ENCODE measurements at places on chromosomes 2 and 18. TPM values are rescaled to one million over a fixed set of nuclear protein-coding genes. Genes with fewer than 3 reads are reported as not detected.

The L3MBTL4 gene
- total RNA-seq: 4.3 TPM

The TRIM43 gene
- 0.66 TPM for total RNA-seq

The ADAM23 gene
- total RNA-seq: 4.0 TPM

The GAREM1 gene
- 0.57 TPM for total RNA-seq

The FHOD3 gene
- total RNA-seq: 0.90 TPM

The CHCHD5 gene
- 24.6 TPM for total RNA-seq

The DRC1 gene
- 0.14 TPM for total RNA-seq

The CABYR gene
- 1.4 TPM for total RNA-seq

The NIF3L1 gene
- 43.2 TPM for total RNA-seq

The CPS1 gene
- 1.4 TPM for total RNA-seq

The MAP4K4 gene
- total RNA-seq: 30.9 TPM

The TMEM37 gene
- 0.52 TPM for total RNA-seq

The FAM228B gene
- total RNA-seq: 16.2 TPM

The HOXD12 gene
- total RNA-seq: not detected

The SLC9A4 gene
- total RNA-seq: 0.05 TPM

The ASXL3 gene
- 0.42 TPM for total RNA-seq

The LIMS3 gene
- total RNA-seq: 0.94 TPM

The ORMDL1 gene
- total RNA-seq: 63.7 TPM

The SPEG gene
- 1.3 TPM for total RNA-seq

The ANO7 gene
- total RNA-seq: 0.09 TPM

The LIMS4 gene
- 0.71 TPM for total RNA-seq

The MTCL1 gene
- total RNA-seq: 11.0 TPM

The AGXT gene
- total RNA-seq: 0.14 TPM

The ERFE gene
- total RNA-seq: 0.38 TPM

The GREB1 gene
- 0.24 TPM for total RNA-seq

The ABCB6 gene
- 8.2 TPM for total RNA-seq

The OTOS gene
- 0.38 TPM for total RNA-seq

The CHRNG gene
- 0.57 TPM for total RNA-seq

The CYP1B1 gene
- 14.4 TPM for total RNA-seq

The MBOAT2 gene
- 17.2 TPM for total RNA-seq

The ITPRIPL1 gene
- total RNA-seq: 7.7 TPM

The AQP12B gene
- total RNA-seq: under 0.01 TPM

The IL36B gene
- not detected for total RNA-seq

The C2orf78 gene
- total RNA-seq: not detected

The MAL gene
- 190 TPM for total RNA-seq

The CERKL gene
- 0.52 TPM for total RNA-seq

The MAP3K19 gene
- total RNA-seq: 0.05 TPM

The PLEK gene
- total RNA-seq: 41.3 TPM

The ACADL gene
- 0.99 TPM for total RNA-seq

The TLX2 gene
- 0.19 TPM for total RNA-seq

The ACVR1C gene
- total RNA-seq: 0.24 TPM

The EPB41L3 gene
- 17.8 TPM for total RNA-seq

The RFX8 gene
- 1.0 TPM for total RNA-seq

The ZNF532 gene
- 11.6 TPM for total RNA-seq

The RTP5 gene
- total RNA-seq: 0.66 TPM

The SLC19A3 gene
- 0.57 TPM for total RNA-seq

The SKOR2 gene
- not detected for total RNA-seq

The LCT gene
- 1.1 TPM for total RNA-seq

The MITD1 gene
- 57.3 TPM for total RNA-seq

The ERMN gene
- 0.71 TPM for total RNA-seq

The ARHGEF33 gene
- total RNA-seq: 0.33 TPM

The SCTR gene
- 0.24 TPM for total RNA-seq

The DNAJC5G gene
- total RNA-seq: not detected

The IL1RL2 gene
- total RNA-seq: 0.19 TPM

The KCNG2 gene
- total RNA-seq: 0.19 TPM

The SPATA3 gene
- total RNA-seq: not detected

The GDF7 gene
- total RNA-seq: 0.09 TPM

The GPR148 gene
- not detected for total RNA-seq

All from thymus (tissue), 14 donors.